ENCODE measurements at places on chromosomes 2 and 18. TPM values are rescaled to one million over a fixed set of nuclear protein-coding genes. Genes with fewer than 3 reads are reported as not detected.

Gene DPYSL5
- 9.2 TPM for total RNA-seq

Gene SPC25
- 28.6 TPM for total RNA-seq

Gene ANO7
- 8.6 TPM for total RNA-seq

Gene SATB2
- total RNA-seq = 22.1 TPM

Gene PPIG
- total RNA-seq = 77.7 TPM

Gene TMEM37
- total RNA-seq = 9.6 TPM

Gene RAX
- total RNA-seq = 0.57 TPM

Gene ASPRV1
- 1.1 TPM for total RNA-seq

Gene TMEM178A
- total RNA-seq = 13.6 TPM

Gene LRP1B
- 0.14 TPM for total RNA-seq

Gene FAM110C
- total RNA-seq = 7.7 TPM

Gene MRPL53
- 62.6 TPM for total RNA-seq

Gene TRABD2A
- total RNA-seq = 7.5 TPM

Gene IL1RL1
- total RNA-seq = 0.05 TPM

Gene ABCB11
- total RNA-seq = 0.02 TPM

Gene ASB18
- total RNA-seq = not detected

Gene CD226
- total RNA-seq = 0.23 TPM

Gene OTX1
- 1.2 TPM for total RNA-seq

Gene HK2
- total RNA-seq = 61.6 TPM

Gene AKAIN1
- not detected for total RNA-seq

Gene SERPINB10
- not detected for total RNA-seq

Gene C2orf66
- not detected for total RNA-seq

Gene PGAP1
- total RNA-seq = 25.2 TPM

Gene OTOF
- 0.07 TPM for total RNA-seq

Gene POTEJ
- not detected for total RNA-seq

Gene FSIP2
- total RNA-seq = 1.9 TPM

Gene RAB27B
- 0.80 TPM for total RNA-seq

Gene IL1F10
- total RNA-seq = not detected
